ENCODE measurements at places on chromosomes 3 and 15. TPM values are rescaled to one million over a fixed set of nuclear protein-coding genes. Genes with fewer than 3 reads are reported as not detected.

GRCh38 chr15:68551296-68551635 is 27.5 kb upstream of the CORO2B start:
- DNase-seq = no peak

DNA sequence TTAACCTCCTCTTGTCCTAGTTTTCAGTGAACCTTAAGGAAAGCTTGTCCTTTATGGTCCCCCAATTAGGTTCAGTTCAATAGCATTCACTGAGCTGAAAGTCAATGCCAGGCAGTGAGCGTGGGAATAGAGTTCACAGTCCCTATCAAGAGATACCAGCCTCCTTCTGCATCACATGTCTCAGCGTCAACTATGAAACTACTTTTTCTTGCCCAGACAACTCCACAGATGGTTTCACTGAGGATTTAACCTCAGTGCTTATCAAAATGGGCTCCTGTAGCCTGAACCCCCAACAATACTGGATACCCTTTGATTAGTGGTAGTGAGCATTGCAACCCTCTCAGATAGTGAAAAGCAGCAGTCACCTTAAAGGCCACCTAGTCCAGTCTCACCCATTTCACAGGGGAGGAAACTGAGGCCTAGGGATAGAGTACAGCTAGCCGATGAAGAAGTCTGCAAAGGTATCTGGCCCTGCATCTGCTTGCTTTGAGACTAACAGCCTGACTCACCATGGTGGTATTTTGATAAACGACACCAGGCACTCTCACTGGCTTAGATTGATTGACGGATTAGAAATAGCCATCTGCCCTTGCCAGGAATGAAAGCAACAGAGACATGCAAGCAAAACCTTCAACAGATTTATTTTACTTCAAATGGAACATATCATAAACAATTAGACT is 1.6 kb upstream of the UBA3 start:
- peak; percentile 55 for DNase-seq

- DNase-seq = no peak
Measured at GRCh38 chr15:92624401-92624991, 31.1 kb downstream of the FAM174B start.

DNA sequence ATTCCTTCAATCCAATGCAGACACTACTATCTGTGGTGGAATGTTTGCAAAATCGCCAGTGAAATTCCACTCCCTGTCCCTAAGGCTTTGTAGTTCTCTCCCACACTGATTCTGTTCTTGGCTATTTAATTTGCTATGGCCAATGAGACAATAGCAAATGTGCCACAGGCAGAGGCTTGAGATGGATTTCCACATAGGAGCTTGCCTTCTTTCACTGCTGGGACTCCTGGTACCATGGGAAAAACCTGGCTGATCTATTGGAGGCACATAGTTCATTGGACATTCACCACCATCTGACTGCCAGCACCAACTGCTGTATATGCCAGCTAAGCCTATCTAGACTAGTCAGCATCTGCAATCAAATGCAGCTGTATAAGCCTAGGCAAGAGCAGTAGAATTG is 103.8 kb downstream of the NR1D2 start:
- no peak for DNase-seq

GRCh38 chr3:37072892-37073291 is 79.6 kb downstream of the MLH1 start:
- DNase-seq = peak; percentile 75

The LRTM1 gene
- not detected for total RNA-seq

- DNase-seq = no peak
Measured at GRCh38 chr3:108136561-108137459, 46.0 kb upstream of the CD47 start.

DNA sequence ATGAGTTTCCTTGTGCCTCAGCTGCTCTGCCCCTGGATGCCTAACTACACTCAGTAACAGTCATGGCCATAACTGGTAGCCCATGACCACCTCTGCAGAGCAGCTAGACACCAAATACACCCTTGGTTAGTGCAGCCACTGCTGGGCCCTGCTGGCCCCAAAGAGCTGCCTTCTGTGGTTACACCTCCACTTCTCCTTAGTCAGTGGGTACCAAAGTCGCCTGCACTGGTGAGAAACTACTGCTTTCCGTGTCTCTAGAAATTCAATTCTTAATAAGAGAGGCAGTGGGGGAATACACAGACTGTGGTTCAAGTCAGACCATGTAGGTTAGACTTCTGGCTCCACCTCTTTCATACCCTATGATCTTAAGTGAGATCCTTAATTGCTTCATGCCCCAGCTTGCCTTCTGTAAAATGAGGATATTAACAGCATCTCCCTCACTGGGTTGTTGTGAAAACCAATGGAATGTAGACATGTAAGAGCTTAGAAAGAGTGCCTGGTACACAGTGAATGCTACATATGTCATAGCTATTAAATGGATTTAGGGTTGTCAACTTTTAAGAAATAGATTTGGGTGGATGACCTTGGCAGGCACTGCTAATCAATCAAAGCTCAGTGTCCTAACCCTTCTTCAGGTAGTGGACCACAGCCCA is 18.2 kb downstream of the HEG1 start:
- no peak for DNase-seq

DNA sequence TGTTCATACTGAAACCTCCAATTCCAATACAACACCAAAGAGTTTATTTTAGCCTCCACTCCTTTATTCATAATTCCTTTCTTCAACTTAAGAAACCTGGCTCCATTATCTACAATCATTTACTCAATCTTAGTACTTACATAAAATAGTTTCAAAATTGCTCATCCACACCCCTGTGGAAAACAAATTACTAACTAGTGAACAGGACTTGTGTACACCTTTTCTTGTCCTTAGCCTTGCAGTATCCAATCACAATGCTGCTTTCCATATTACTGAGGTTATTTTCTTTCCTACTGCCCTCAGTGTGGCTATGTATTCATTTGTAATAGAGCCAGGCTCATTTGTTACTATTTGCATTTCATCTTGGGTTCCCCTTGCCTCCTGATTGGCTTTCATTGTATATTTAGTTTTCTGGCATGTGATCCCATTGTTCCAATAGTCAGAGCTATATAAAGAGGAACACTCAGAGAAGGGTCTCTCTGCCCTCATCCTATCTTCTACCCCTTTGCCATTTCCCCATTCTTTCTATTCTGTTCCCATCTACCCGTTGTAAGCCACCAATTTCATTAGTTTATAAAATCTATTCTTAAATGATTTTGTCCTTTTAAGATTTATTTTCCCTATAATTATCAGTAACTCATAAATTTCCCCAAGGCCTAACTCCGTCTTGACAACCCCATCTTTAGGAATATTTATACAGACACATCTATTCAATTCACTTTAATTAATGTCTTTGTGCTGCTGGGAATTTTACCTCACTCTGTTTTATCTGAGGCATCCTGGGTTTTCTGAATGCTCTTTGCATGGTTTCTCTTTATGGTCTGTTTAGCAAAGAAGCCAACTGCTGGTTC is 67.9 kb upstream of the RBP1 start:
- no peak for DNase-seq

- no peak for DNase-seq
Measured at GRCh38 chr15:94324835-94325767, 93.7 kb downstream of the MCTP2 start.

- peak; percentile 99 for DNase-seq
Measured at GRCh38 chr15:67109141-67110034, 44.0 kb downstream of the SMAD3 start.

- DNase-seq = no peak
Measured at GRCh38 chr15:76065245-76065644, 5.5 kb downstream of the TMEM266 start.

- DNase-seq = no peak
Measured at GRCh38 chr3:9169956-9170850, 79.2 kb downstream of the SRGAP3 start.

DNA sequence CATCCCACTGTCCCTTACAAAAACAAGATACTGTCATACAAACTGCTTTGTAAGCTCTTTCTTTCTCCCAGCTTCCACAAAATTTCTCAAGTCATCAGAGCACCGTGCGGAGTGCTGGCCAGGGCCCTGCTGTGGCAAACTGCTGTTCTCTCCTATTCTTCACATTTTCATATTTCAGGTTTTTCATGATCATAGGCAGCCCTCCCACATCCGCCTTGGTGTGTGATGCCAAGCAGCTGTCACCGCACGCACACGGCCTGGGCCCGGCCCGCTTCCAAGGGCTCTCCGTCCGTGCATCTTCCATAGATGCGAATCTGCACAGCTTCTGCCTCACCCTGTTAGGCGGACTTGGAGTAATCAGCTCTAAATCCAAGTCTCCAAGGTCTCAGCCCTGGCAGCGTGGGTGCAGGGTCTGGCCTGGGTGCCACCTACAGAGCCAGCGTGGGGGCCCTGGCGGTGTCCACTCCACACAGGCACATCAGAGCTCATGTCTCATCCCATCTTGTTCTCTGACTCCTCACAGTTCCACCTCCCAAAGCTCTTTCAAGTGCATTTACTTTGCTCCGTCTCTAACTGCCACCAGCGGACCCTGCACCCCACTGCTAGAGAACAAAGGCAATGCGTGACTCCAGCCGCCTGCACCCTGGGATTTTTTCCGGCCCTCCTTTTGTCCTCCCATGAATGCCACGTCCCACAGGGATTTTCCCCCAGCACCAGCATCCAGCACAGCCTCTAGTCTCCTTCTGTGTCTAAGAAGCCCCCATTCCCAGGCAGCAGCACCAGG is 27.2 kb downstream of the CYFIP1 start:
- DNase-seq = no peak

The MCF2L2 gene
- total RNA-seq = 0.09 TPM

DNA sequence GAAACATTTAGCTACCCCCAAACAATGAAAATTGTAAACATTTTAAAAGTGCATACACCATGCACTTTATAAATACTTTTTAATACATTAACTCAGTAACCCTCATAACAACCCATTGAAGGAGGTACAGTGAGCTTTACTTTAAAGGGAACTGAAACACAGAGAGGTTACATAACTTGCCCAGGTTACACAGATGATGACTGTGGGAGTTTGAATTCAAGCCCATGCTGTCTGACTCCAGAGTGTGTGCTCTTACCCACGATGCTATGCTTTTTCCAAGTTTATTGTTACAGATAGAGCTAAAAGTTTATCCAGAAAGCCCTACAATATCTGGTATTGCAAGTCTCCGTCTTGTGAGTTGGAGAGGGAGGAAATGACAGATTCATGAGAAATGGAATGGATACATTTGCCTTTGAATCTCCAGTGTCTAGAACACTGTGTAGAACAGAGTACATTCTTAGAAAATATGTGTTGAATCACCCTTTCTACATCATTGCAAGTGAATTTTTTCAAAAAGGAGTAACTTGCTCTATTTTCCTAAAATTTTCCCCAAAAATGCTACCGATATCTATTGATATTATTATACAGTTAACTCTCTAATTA is 428.3 kb downstream of the NAALADL2 start:
- DNase-seq = no peak

DNA sequence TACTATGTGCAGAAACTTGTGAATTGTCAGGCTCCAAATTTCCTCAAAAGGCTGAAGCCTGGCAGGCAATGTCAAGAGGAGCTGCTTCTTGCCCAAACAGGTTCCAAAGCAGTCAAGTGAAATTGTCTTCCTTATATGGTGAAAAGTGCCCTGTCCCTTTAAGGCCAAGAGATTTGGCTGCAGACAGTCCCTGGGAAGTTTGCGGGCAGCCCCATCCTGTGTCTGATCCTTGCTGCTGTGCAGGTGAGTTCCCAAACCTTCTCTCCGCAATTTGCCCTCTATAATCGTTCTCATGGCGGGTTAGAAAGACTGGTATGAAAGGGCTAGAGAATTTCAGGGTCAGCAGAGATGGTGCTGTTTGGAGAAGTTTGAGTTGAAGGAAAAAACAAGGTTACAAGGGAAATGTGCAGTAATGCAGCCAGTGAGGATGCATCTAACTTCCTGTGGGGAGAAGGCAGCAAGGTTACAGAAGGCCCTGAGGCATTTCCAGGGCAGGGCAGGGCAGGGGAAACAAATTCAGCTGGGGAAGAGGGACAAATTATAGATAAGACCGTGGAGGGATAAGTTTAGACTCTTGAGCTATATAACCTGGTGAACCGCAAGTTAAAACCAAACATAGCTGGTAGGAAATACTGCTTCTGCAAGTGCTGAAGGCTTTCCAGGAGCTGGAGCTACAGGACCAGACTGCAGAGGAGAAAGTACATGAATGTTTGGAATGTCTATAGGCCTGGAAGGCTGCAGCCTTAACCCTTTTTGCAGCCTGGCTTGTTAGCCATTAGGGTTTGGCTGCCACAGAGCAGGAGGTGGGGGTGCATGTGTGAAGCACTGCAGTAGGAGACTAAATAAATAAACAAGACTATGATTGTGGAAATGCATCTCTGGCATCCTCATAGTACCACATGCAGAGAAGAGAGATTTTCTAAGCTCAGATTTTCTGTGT is 256.2 kb upstream of the IL12A start:
- peak; percentile 90 for DNase-seq

The PCLAF gene
- 61.5 TPM for total RNA-seq

The PAQR9 gene
- total RNA-seq = not detected

DNA sequence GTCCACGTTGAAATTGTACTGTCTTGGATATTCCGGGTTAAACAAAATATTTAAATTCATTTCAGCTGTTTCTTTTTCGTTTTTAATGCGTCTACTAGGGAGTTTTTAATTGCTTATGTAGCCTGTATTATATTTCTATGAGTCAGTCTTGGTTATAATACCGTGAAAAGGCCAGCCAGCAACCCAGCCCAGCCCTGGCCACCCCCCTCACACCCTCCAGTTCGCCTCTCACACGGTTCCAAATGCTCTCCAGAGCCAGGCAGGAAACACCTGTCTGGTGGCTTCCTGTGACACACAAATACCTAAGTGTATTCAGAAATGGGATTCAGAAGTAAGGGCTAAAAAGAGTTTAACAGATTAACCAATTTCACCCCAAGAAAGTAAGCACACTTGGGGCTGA is 4.4 kb downstream of the SH3BP5 start:
- peak; percentile 78 for DNase-seq

The MORC1 gene
- not detected for total RNA-seq

The SAMMSON gene
- not detected for total RNA-seq

DNA sequence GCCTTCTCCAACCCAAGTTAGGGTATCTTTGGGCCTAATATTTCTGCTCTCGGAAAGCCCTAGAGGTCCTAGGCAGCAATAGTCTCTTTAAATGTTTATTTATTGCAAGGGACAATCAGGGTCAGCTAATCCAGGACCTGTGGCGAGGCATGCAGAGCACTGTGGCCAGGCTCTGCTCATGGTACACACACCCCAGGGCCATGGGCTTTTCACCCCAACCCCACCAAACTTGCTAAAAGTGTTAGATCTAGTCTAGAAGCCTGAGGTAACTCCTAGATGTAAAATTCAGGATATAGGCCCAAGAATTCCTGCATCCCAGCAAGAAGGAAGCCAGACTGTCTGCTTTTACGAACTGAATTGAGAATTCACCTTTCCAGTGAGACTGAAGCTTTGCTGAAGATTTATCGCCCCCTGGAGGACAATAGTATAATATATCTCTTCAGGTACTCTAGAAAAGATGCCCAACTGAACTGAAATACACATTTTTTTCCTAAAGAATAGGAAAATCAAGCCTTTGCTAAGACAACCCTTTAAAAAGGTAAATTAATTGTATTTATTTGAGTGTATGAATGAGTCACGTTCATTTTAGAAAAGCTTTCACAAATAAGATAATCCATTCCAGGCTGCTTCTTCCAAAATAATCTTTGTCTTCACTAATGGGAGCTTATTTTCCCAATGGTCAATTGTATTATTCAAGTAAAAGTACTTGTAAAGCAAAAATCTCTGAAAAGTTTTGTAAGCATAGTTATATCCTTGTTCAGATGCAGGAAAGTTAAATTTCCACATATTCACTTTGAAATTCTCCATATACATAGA is 89.8 kb downstream of the LRRC3B start:
- no peak for DNase-seq
